ENCODE measurements at places on chromosomes 4 and X.

DNA sequence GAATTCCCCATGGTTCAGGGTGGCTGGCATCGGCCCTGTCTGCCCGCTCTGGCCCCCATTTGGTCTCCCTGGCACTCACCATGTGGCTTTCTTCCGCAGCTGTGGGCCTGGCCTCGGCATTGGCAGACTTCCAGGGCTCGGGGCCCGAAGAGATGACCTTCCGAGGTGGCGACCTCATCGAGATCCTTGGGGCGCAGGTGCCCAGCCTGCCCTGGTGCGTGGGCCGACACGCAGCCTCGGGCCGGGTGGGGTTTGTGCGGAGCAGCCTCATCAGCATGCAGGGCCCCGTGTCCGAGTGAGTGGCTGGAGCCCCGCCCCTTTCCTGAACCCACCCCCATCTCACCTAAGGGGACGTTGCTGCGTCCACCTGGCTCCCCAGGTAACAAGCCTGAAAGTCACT, 20.1 kb downstream of the SH3TC1 start:
- DNase-seq = no peak

DNA sequence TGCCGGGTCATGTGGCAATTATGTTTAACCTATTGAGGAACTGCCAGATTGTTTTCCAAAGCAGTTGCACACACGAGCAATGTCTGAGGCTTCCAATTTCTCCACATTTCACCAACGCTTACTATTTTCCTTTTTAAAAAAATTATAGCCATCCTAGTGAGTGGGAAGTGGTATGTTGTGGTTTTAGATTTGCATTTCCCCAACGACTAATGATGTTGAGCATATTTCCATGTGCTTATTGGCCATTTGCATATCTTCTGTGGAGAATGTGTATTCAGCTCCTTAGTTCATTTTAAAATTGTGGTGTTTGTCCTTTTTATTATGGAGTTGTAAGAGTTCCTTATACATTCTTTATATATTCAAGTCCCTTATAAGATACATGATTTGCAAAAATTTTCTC, 60.2 kb downstream of the MTMR1 start:
- no peak for DNase-seq

DNA sequence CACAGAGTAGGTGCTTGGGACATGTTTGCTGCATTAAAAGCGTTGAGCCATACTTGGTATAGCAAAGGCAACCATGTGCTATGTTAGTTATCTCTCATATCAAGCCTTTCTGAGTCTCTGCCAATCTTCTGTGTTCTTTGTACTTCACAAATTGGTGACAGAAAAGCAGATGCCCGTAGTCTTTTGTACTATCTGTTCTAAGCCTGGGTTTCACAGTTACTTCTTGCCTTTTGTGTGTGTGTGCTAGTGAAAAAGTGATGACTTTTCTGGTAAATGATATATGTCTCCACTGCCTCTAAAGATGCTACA, 16.1 kb upstream of the KLHL2 start:
- no peak for DNase-seq

DNA sequence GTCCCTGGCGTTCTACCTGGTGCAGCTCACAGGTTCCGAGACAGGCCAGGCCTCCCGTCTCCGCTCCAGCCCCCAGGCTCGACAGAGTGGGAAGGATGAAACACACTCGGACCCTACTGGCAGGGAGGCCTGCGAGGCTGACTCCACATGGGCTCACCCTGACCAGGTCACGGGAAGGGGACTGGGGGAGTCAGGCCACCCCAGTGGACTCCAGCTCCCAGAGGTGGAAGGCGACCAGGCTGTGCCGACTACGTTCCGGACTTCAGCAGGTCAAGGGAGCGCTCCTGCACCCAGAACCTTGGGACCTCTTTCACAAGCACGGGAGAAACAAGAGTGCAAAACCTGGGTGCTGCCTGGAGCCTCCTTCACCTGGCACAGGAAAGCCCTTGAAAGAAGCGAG, 4.6 kb upstream of the IRAK1 start:
- no peak for DNase-seq

DNA sequence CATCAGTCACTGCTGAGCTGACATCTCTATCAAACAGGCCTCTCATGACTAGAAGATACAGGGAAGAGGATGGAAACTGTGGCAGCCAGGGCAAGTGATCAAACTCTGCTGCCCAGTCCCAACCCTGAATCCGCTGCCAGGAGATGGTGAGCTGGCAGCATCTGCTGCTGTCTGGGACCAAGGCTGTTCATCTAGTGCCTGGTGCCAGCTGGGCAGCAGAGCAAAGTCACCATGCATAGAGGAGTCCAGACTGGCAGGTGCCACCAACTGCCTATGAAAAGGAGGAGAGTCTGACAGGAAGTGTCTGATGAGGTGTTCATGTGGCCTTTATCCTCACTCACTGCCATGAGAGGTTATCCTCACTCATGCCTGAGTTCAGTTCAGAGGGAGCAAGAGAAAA, 518.9 kb downstream of the MID1IP1 start:
- DNase-seq = no peak

All from germinal center (tissue), 1 donor.